ENCODE measurements at places on chromosomes 12 and 14. TPM values are rescaled to one million over a fixed set of nuclear protein-coding genes. Genes with fewer than 3 reads are reported as not detected.

The TMEM116 gene
- 11.0 TPM for total RNA-seq

The C12orf43 gene
- total RNA-seq, result 11.3 TPM

The MYH6 gene
- not detected for total RNA-seq

The BMP4 gene
- total RNA-seq, result 76.8 TPM

The CARMIL3 gene
- under 0.01 TPM for total RNA-seq

The GPRC5D gene
- total RNA-seq, result not detected

The TMTC1 gene
- 0.84 TPM for total RNA-seq

The OR8S1 gene
- total RNA-seq, result not detected

The LLPH gene
- total RNA-seq, result 9.7 TPM

The STYK1 gene
- total RNA-seq, result 0.84 TPM

The GUCY2C gene
- total RNA-seq, result not detected

The GRIP1 gene
- not detected for total RNA-seq

The GLIPR1L1 gene
- total RNA-seq, result not detected

The LUM gene
- 102 TPM for total RNA-seq

The CACNA2D4 gene
- 0.24 TPM for total RNA-seq

The VRTN gene
- not detected for total RNA-seq

The TSHR gene
- total RNA-seq, result not detected

The CGRRF1 gene
- total RNA-seq, result 11.9 TPM

The ARHGDIB gene
- 175 TPM for total RNA-seq

The AMDHD1 gene
- 1.6 TPM for total RNA-seq

The DIO3 gene
- total RNA-seq, result not detected

The MYF6 gene
- not detected for total RNA-seq

The CHGA gene
- total RNA-seq, result not detected

The HSPB8 gene
- total RNA-seq, result 2.9 TPM

The SERPINA10 gene
- total RNA-seq, result not detected

The TAS2R8 gene
- 0.20 TPM for total RNA-seq

The AQP6 gene
- not detected for total RNA-seq

The KRT7 gene
- 0.68 TPM for total RNA-seq

The TAS2R14 gene
- 0.98 TPM for total RNA-seq

The UNC79 gene
- under 0.01 TPM for total RNA-seq

The NRL gene
- total RNA-seq, result 1.5 TPM

The SSPN gene
- 13.2 TPM for total RNA-seq

The KRT82 gene
- total RNA-seq, result not detected

The C12orf50 gene
- not detected for total RNA-seq

The LTBR gene
- 32.3 TPM for total RNA-seq

The ABCD2 gene
- 0.10 TPM for total RNA-seq

The NGB gene
- total RNA-seq, result not detected

The ZNF891 gene
- 0.49 TPM for total RNA-seq

The APOLD1 gene
- total RNA-seq, result 12.7 TPM

The PTGER2 gene
- 1.6 TPM for total RNA-seq

The FAM90A1 gene
- total RNA-seq, result not detected

The GLT8D2 gene
- 14.8 TPM for total RNA-seq

The NCKAP5L gene
- total RNA-seq, result 5.0 TPM

The GPR84 gene
- total RNA-seq, result not detected

The SMAGP gene
- total RNA-seq, result 23.9 TPM

The TMEM132C gene
- not detected for total RNA-seq

The COQ6 gene
- total RNA-seq, result 42.7 TPM

The KITLG gene
- total RNA-seq, result 4.7 TPM

The SYNDIG1L gene
- total RNA-seq, result not detected

The CD163L1 gene
- total RNA-seq, result 15.9 TPM

The SYCP3 gene
- total RNA-seq, result 0.20 TPM

The HOXC12 gene
- total RNA-seq, result not detected

The CISTR gene
- not detected for total RNA-seq

The INTS13 gene
- total RNA-seq, result 46.8 TPM

The TMEM106C gene
- 237 TPM for total RNA-seq

The SLCO1B1 gene
- total RNA-seq, result not detected

The GRIN2B gene
- not detected for total RNA-seq

The OR11H6 gene
- not detected for total RNA-seq

Measured in RPMI7951 (cell line).